ENCODE measurements at places on chromosomes 1 and 21. TPM values are rescaled to one million over a fixed set of nuclear protein-coding genes. Genes with fewer than 3 reads are reported as not detected.

Gene SELE
- polyA plus RNA-seq: 0.52 TPM

DNA sequence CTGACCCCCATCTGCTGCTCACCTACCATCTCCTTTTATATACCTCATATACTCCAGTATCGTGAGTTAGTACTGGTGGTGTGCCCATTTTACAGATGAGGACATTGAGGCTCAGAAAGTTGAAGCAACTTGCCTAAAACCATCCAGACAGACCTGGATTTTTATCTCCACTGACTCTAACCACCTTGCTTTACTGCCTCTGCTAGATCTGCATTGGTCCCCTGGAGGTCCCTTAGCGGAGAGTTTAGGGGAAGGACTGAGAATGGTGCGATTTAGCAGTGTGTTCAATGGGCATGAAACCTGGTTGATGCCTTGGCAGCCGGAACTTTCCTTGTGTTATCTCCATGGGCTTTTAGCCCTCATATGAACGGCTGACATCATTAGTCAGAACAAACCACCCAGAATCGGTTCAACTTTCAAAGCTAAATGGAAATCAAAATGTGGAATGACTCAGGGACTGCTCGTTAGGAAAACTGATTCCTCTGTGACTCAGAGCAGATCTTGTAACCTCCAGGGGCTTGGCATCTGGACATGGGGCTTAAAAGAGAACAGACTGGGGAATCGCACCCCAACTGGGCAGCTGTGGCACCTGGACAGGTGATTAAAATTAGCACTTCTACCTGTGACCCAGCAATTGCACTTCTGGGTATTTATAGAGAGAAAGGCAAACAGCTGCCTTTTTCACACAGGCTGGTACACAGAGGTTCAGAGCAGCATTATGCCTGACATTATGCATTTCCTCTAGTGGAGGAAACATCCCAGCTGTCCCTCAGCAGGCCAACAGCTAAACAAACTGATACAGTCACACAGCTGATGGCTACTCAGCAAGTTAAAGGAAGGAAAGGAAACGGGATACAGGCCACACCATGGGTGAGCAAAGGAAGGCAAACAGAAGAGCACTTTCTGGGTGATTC, 25.3 kb downstream of the TMEM51 start:
- DNase-seq: no peak

GRCh38 chr21:33708874-33709273, 66.6 kb downstream of the ITSN1 start:
- no peak for DNase-seq

GRCh38 chr21:44391345-44392091, 38.1 kb downstream of the TRPM2 start:
- DNase-seq: no peak

- DNase-seq: no peak
These were observed 44.0 kb upstream of the TARDBP start for GRCh38 chr1:10968411-10968826.

DNA sequence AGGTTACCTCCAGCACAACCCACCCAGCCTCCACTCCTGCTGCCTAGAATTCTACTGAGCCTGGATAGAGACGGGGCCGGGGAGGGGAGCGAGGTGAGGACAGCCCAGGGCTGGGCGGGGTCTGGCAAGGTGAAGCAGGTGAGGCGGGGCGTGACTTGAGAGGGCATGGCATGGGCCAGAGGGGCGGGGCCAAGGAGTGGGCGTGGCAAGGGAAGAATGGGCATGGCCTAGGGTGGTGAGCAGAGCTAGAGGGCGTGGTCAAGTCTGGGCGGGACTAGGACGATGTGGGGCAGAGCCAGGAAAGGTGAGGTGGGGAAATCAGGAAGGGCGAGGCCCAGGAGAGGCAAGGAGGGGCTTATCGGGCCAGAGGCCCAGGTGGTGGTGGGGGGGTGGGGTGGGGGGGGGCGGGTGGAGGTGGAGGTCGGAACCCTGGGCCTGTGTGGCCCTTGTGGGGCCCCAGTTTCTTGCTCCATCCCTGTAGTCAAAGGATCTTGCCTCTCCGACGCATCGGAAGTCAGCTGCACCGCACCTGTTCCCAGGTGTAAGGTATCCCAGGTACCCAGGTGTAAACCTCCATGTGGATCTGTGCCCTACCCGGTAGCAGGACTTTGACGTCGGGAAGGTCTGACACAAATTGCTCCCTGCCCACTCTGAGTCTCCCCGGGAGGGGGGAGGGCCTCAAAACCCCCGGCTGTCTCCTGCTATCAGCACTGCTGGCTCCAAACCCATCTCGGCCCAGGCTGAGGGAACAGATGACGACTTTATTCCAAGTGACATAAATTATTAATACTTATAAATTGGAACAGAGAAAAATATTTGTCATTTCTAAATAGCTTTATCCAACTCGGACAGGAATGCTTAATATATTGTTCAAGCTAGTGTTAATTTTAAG, 32.9 kb upstream of the UTS2 start:
- no peak for DNase-seq

GRCh38 chr1:39104158-39105060, 78.3 kb downstream of the NDUFS5 start:
- DNase-seq: no peak
